CD4-positive, alpha-beta T cell treated with Interleukin-6 for 4 hours (primary cell): ENCODE measurements at places on chromosomes 6 and 20.

- DNase-seq, result peak; percentile 75
Measured at GRCh38 chr6:13711324-13711732, 307 bp downstream of the RANBP9 start.

- no peak for DNase-seq
Measured at GRCh38 chr20:47972916-47973309, 187.6 kb upstream of the SULF2 start.

DNA sequence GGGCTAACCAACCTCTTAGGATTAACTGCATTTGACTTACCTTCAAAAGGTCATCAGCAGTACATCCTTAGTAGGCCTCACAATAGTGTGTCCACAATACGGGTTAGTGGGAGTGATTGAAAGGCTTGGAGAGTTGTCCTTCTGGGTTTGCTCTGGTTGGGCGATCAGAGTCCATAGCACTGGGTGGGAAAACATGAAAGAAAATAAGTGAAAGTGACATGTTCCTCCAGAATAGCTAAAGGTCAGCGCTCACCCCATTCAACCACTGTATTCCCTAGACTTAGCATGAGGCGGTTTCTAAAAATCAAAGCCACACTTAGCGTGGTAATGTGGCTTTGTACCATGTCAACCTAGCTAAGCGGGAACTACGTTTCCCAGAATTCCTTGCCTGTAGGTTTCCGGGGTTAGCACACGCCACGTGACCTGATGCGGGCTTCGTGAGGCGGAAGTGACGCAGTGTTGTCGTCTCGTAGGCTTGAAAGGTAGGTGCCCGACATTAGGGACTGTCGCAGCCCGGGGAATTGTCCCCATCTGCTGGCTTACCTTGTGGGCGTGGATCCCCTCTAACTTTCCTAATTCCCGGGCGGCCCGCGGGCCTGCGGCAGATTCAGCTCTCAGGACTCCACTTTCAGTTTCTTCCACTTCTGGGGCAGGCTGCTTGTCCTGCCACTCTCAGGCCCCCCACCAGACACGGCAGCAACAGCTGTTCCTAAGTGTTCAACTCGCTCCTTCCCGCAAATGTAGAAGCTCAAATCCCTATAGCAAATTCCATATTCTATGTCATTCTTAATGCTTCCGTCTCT is 19.8 kb upstream of the SCP2D1 start:
- peak; percentile 90 for DNase-seq

GRCh38 chr20:44523746-44524145 is 1.9 kb upstream of the SERINC3 start:
- DNase-seq, result no peak

DNA sequence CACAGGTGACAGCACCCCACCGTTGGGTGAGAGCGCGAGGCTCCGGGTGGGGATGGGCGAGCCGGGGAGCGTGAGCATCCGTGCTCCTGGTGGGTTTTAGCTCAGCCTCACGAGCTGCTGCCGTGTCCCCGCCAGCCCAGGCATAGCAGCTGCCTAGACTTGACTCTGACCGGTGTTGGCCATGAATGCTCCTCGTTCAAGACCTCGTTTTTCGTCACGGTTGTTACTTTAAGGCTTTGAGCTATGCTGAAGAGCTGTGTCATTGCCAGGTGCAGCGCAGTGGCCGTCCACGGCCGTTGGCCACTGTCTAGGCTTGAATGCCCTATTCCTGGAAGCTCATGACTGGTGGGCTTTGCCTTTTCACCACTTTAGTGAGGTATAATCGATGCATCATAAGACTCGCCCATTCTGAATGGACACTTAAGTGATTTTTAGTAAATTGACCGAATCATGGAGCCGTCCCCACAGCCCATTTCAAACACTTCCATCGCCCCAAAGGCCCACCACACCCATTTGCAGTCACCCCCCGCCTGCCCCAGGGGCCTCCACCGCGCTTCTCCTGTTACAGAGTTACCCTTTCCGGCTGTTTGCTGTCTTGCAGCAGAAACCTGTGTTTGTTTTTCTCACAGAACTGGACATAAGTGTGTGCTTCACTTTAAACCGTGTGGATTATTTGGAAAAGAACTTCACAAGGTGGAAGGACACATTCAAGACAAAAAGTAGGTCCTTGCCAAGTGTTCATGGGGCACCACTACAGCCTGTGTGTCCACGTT is 21.4 kb upstream of the ADRM1 start:
- no peak for DNase-seq

- no peak for DNase-seq
Measured at GRCh38 chr6:124466949-124467348, 495.3 kb upstream of the RNF217 start.

- no peak for DNase-seq
Measured at GRCh38 chr20:47334022-47334551, 22.4 kb downstream of the ZMYND8 start.

DNA sequence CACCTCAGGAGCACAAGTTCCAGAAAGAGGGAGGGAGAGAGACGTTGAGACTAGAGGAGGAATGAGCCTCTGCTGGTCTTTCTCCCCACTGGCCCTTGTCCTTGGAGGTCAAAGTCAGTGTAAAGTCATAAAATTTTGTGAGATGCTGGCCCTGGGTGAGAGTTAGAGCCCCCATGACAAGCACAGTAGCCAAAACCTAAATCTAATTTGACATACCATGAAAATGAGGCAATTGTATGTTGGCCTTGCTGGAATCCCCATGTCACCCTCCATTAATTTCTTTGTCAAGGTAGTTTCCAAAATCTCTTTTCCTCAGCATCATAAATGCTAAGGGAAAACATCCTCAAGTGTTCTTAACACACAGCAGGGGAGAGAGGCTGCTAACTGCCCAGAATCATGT is 17.6 kb upstream of the NEDD9 start:
- DNase-seq, result no peak

GRCh38 chr6:4253604-4254231 is 118.3 kb upstream of the ECI2 start:
- DNase-seq, result no peak

DNA sequence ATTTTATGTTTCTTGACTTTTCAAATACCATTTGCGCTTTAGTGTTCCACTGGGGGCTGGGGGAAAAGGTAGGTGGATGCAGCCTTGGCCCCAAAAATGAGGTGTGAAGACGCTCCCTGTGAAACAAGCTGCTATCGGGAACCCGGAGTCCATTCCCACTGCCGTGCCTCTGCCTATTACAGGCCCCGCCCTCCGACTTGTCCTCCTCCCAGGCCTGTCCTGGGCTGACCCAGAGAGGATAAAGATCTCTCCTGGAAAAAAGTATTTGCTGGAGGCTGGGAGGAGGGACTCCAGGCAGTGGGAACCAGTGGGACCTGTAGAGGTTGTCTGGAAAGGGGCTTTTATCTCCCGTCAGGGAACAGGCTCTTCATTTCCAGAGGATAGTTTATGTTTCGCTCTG is 215.0 kb downstream of the SLC24A3 start:
- DNase-seq, result no peak

GRCh38 chr20:19659448-19659847 is 98.6 kb upstream of the RIN2 start:
- DNase-seq, result no peak

GRCh38 chr6:6875818-6876470 is 231.8 kb upstream of the RREB1 start:
- DNase-seq, result no peak

DNA sequence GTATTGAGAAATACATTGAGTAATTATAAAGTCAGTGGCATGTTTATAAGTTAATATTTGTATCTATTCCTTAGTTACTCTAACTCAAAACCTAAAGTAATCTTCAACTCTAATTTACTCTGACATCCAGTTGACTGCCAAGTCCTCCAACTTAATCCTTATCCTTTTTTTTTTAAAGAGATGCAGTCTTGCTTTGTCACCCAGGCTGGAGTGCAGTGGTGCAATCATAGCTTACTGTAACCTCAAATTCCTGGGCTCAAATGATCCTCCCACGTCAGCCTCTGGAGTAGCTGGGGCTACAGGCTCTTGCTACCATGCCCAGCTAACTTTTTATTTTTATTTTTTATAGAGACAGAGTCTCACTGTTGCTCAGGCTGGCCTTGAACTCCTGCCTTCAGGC is 24.4 kb downstream of the PTPN1 start:
- DNase-seq, result no peak

GRCh38 chr20:45727044-45727443 is 4.9 kb downstream of the SPINT4 start:
- DNase-seq, result no peak
